SJCRH30 (cell line): ENCODE measurements at places on chromosomes 3 and 15.

DNA sequence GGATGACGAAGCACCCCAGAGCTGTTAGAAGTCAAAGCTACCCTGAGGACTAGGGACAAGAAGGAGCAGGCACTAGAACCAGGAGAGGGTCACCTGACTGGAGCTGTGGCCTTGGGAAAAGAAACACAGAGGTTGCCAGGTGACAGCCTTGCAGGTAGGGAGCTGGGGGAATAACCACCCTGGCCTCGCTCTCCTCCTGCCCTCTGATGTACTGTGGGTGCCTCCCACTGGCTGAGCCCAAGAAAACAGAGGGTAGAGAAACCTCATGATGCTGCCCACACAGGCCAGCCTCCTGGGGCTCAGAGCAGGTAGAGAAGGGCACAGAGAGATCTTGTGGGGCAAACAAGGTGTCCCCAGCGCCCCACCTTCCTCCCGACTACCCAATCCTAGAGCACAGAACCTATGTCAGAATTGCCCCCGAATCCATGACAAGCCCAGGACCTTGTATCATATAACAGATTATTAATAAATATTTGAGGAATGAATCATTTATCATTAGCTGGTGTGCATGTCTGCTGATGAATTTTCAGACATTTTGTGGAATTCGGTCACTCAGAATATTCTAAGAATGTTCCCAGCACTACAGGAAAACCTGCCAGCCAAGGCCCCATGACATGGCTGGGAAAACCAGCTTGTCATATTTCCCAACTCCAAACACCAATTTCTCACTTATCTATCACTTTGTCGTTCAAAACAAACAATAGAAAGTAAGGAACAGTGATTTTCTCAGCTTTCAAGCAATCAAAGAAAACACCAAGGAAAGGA lies 59.8 kb upstream of the MEX3B start:
- no peak for DNase-seq

GRCh38 chr3:68121287-68121686 lies 466.9 kb upstream of the SUCLG2 start:
- no peak for DNase-seq

DNA sequence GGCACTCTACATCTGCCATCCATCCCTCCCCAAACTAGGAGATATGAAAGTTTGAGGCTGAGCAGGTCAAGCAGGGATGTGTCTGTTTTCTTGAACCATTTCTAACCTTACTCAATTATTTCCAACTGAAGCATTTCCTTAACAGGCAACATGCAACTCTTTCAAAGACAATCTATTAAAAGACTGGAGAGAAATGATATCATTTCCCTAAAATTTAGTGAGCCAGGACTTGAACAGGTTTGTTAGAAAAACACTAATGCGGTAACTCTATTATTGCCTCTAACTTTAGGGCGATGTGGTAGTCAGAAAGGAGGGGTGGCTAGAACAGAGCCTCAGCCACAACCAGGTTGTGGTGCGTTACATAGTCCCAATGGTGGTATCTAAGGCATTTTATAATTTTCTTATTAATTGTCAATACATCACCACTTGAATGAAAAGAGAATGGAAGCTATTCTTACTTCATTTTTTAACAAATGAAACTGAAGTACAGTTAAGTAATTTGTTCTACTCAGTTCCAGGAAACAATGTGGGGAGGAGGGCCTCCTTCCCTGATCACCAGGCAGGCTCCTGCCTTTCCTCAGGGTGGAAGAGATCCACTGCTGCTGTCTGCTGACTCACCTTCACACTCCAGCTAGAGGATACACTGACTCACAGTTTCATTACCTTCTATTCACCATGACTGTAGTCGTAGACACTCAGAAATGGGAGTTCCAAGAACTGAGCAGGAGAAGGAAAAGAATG lies 22.8 kb downstream of the MYO1E start:
- no peak for DNase-seq

DNA sequence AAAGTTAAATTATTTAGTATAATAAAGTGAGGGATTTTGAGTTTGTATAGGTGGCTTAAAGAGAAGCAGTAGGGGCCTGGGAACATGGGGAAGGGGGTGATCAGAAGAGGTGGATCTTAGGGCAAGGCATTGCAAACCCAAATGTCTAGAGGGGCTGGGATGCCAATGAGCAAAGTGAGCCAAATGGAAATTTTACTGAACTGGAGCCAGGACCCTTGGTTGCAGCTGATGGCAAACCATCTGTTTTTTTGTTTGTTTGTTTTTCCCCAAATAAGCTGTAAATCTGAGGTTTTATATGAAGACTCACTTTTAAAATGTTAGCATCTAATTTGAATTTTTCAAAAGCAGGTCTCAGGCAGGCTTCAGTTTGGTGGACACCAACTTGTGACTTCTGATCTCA lies 14.8 kb upstream of the PARP14 start:
- DNase-seq = no peak

GRCh38 chr3:26840272-26840870 lies 217.8 kb downstream of the LRRC3B start:
- no peak for DNase-seq

DNA sequence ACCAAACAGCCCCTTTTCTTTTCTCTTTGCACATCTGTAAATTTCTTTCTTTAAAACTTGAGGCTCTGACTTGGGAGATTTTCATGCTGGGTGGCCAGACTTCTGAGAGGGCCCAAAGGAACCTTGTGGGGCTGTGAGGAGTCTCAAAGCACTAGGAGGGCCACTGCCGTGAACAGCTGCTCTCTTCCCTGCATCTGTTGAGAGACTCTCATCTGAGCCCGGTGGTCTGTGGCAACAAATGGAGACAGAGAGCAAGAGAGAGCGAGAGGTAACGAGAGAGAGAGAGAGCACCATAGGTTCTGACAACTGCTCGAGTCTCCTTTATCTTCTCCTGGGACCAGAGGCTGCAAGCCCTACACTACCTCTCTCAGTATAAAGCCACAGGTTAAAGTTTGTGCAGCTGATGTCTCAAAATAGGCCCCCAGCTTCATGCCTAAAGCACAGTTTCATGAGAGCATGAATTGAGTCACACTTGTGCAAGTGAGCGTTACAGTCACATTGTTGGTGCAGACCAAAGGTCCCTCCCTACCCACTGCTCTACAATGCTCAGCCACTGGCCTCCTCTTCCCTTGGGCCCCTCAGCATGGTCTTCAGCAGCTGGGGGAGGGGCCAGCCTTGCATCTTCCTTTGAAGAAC lies 60.7 kb downstream of the ZNF621 start:
- peak; percentile 73 for DNase-seq

DNA sequence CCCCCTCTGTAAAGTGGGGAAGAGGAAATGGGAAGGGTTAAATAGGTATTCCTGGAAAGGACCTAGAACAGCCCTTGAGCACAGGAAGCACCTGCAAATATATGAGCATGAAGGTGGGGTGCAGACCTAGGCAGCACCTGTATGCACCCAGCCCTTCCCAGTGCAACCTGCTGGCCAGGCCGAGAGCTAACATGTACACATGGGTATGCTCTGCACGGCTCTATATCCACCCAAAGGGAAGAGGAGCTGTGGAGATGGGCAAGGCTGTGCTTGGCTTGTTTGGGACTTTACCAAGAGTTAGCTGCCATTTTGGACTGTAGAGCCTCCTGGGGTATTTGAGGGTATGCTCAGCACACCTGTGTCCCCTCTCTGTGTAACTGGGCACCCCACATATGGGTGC lies 171.2 kb downstream of the KLF13 start:
- no peak for DNase-seq

DNA sequence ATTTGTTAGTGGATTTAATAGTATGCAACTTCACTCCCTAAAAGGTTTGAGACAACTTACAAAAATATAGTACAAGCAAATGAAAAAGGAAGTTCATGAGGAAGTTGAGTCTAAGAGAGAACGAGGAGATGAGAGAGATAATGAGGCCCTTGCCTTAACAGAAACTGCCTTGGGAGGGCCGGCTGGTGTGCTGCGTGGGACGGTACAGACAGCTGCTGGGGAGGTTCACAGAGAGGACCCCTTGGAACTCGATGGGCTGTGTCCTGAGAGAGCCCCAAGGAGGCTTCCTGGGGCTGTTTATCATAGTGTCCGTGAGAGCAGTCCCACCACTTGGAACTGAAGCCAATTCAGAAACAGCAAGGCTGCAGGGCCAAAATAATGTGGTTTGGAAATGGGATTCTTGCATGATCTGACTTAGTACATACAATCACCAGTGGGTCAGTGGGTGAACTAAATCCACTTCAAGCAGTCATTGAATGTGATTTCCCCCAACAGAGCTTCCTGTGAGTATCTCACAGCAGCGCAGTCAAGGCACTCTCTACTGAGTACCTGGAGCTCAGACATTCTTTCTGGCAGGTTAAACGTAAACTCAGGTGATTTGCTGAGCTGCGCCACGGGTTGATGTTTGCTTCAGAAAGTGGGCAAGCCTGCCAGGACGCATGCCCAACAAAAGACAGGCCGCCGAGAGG lies 90.8 kb downstream of the CRTC3 start:
- no peak for DNase-seq

GRCh38 chr3:49880581-49881315 lies 11.0 kb upstream of the CAMKV start:
- DNase-seq = no peak

- DNase-seq = no peak
Measured at GRCh38 chr3:125460233-125460632, 59.8 kb downstream of the SNX4 start.

DNA sequence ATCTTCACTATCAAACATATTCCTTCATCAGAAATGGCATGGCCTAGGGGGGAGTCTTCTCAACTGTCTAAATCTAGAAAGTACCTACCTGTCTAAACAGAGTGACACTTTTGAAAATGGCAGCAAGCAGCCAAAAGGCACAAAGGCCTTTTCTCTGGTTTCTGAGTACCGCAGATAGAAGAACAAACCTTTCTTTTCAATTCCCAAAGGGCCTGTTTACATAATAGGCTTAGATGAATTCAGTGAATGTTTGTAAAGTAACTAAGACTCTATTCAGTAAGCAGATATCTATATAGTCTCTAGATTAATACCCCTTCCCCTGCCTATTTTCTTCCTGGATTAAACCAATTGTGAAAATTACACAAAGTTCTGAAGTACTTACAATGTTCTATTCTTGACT lies 7.1 kb downstream of the MYEF2 start:
- DNase-seq = peak; percentile 1

- no peak for DNase-seq
Measured at GRCh38 chr3:110378481-110378880, 693.1 kb upstream of the NECTIN3 start.

- no peak for DNase-seq
Measured at GRCh38 chr3:46325645-46326300, 28.1 kb upstream of the CCR2 start.

DNA sequence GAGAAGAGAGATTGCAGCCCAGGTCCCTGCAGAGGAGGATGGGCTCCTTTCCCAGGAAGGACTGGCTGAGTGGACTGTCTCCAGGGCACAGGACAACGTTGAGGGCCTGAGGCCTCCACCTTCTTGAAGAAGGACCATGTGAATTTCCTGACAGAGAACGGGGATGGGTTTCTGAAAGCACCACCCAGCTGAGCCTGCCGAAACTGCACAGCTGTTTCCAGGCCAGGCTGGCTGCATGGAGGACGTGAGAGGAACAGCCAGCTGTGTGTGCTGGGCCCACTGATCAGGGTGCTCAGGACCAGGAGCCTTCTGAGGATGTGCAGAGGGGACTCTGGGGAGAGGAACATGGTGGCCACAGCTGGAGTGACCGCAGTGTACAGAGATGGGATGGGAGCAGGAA lies 39.2 kb downstream of the HMCES start:
- DNase-seq = no peak

DNA sequence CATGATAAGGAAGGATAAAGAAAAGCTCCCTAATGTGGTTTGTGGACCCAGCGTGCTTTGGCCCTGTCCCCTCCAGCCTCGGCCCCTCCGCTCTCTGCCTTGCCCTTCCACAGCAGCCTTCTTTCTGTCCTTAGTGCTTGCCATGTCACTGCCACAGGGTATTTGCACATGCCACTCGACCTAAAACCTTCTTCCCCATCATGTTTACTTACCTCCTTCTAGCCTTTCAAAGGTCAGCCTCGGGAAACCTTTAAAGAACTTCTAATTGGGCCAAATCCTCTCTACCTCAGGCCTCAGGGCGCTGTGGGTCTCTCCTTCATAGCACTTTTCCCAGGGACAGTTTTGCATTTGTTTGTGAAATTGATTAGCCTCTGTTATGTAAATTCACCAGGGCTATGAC lies 73.0 kb downstream of the SCN11A start:
- no peak for DNase-seq

DNA sequence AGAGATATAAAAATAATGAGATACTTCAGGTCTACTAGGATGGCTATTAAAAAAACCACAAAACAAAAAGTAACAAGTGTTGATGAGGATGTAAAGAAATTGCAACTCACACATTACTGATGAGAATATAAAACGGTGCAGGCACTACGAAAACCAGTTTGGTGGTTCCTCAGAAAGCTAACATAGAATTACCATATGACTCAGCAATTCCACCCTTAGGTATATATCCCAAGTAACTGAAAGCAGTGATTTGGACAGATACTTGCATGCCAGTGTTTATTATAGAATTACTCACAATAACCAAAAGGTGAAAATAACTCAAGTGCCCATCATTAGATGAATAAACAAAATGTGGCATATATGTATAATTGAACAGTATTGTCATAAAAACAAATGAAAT lies 87.5 kb upstream of the MELTF start:
- DNase-seq = no peak

DNA sequence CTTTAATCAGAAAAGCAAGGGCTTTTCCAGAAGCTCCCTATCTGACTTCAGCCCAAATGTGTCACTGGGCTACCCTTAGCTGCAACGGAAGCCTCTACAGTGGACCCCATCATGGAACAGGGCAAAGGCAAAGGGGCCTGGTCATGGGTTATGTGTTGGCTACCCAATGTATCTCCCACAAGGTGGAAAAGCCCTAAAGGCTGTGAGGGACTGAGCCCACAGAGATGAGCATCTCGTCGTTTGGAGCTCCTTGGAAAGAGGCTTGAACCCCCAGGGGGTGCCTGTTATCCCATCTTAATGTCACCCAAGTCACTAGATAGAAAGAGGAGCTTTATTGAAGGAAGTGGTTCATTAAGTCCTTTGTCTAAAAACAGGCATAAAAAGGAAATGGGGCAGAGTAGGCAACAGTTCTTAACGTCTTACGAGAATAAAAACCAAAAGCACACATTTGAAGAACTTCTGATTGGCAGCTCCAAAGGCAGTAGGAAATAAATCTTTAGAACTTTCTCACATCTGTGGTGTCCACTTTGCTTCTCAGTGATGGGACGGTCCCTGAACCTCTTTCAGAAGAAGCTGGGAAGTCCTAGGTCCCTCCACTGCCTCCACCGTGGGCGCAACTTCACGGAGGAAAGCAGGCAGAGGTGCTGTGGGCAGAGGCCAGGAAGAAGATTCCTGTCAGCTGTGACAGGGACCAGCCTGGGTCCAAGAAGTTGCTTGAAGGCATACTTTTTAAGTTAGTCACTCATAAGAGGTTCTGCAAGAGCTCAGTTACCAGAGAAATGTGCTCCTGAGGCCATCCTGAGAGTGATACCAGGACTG lies 93.7 kb downstream of the MYLK start:
- no peak for DNase-seq

- no peak for DNase-seq
Measured at GRCh38 chr15:50810128-50810527, 44.6 kb upstream of the SPPL2A start.

DNA sequence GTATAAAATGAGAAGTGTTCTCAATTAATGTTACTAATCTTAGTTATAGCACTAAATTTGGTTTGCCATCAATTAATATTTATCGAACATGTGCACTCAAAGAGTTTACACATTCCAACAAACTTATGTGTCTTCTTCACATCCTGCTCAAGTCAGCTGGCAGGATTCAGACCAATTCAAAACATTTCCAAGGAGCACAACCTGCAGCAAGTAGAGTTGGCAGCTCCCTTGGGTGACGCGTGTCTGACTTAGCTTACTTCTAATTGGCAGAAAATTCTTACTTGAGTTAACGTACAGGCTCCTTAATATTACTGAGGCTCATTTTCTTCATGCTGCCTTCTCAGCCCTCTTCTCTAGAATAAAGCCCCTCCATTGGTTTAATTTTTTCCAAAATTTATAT lies 110.4 kb upstream of the PFN2 start:
- DNase-seq = no peak
